ENCODE measurements at places on chromosomes 1 and 21.

DNA sequence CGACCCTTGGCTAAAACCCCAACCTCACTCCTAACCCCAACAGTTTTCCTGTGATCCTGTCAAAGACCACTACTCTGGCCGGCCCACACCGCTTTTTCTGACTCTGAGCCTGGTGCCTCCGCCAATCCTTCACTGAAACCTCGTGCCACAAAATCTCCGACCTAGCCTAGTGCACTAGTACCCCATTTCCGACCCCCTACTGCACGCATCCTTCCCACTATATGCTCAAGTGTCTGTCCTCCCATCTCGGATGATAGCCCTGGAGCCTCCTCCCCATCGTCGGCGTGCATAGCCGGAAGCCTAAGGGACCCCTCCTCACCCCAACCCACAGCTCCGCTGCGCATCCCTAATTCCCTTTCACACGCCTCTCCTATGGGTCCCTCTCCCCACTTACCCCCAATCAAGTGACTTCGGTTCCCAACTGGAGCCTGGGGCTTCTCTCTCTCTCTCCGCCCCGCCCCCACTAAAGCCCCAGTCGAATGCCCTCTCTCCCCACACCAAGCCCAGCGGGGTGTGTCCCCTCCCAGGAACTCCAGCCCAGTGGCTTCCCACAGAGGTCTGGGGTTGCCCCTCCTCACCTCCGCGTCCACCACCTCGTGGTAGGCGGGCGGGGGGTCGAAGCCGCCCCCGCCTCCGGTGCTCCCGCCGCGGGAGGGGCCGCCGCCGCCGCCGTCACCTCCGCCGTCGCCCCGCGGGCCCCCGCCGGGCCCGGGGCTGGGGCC is 791 bp downstream of the USP24 start:
- peak; percentile 26 for DNase-seq

DNA sequence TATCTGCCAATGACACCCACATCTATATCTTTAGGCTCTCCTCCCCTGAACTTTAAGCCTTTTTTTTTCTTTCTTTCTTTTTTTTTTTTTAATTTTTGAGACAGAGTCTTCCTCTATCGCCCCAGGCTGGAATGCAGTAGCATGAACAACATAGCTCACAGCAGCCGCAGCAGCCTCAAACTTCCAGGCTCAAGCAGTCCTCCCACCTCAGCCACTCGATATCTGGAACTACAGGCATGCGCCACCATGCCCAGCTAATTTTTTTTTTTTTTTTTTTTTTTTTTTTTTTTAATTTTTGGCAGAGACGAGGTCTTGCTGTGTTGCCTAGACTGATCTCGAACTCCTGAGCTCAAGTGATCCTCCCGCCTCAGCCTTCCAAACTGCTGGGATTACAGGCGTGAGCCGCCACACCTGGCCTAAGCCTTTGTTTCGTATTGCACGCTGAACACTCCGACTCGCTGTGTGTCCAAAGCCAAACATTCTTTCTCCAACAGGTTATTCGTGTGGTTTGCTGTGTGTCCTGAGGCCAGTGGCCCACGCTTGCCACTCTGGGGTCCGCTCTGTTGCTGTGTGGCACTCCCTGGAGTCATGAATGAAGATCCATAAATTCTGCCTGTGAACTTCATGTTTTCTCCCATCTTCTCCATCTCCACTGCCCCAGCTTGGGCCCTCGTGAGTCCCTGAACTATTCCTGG is 119.4 kb downstream of the CAMTA1 start:
- no peak for DNase-seq

DNA sequence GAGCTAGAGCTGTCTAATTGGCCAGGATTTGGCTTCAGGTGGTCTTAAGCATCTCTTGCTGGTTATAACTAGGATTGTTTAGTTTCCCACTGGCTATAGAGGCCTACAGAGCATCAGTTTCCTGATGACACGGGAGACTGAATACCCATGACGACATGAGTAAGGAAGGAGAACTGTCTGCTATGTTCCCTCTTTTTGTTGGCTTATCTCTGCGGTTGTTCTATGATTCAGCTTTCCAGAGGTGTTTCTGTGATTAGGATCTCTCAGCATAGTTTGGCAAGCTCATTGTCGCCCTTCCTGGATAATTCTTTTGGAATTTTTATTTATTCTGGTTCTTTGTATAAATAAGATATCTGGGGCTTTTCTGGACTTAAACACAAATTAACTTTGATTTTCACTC is 163.4 kb downstream of the OLFM3 start:
- no peak for DNase-seq

DNA sequence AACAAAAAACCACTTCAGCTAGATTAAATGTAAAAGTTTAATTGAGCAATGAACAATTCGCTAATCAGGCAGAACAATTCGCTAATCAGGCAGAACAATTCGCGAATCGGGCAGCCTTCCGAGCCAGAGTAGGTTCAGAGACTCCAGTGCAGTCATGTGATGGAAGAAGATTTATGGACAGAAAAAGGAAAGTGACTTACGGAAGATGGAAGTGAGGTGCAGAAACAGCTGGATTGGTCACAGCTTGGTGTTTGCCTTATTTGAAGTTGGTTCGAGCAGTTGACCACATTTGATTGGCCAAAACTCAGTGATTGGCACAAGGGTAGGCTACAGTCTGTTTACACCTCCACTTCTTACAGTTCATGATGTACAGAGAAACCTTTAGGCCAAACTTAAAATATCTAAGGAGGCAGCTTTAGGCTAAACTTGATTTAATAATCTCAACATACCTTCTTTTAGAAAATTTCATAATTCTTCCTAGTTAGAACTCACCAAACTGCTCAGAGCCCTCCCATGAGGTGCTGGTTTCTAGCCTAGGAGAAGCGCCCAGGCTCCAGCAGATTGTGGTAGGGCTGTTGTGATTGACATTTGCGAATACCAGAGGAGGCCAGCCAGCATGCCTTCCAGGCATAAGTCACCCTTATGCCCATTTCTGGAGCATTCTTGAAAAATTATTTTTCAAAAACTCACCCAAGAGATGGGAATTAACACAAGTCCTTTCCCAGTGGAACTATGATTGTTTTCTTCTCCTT is 22.8 kb upstream of the KCNC4 start:
- no peak for DNase-seq

DNA sequence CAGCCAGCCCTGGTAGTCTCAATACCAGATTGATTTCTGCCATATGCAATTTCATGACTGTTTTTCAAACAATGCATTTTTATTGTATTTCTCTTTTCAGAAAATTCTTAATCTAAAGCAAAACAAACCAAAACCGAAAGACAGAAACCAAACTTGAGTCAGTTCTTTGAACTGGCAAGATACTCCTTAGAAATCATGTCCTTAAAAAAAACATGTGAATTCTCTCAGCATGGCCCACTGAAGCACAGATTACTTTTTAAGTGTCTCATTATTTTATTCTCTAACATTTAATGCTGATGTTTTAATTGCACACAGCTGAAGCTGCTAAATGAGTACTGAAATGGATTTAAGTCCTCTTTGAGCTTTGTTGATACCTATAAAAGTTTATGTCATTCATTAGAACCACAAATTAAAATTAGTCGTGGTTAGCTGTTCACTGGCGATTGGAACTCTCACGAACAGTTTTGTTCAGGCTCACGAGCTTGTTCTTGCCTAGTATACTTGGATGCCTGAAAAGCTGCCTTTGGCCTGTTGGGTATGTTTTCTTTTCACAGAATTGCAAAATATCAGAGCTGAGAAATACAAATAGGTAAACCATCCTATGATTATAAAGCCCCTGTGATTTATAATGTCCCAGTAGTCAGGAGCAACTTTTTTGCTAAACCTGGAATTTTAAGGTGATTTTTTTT is 87.5 kb downstream of the CAMTA1 start:
- no peak for DNase-seq

DNA sequence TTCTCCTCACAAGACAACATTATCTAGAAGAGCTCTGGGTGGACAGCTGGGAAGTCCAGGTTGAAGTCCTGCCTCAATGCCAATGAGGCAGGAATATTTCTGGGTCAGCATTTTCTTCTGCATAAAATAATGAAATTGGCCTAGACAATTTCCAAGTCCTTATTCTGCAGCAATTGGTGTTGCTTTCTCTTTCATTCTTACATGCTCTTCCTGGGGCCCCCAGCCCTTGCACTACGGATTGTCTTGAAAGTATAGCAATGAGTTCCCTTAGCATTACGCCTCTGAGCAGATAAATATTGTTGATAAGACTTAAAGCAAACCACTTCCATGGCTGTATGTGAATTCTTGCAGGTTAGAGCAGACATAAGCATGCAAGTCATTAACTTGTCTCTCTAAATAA is 188.5 kb downstream of the TGFBR3 start:
- DNase-seq: no peak

GRCh38 chr1:111347026-111347425 is 56.4 kb downstream of the CHIA start:
- DNase-seq: no peak

DNA sequence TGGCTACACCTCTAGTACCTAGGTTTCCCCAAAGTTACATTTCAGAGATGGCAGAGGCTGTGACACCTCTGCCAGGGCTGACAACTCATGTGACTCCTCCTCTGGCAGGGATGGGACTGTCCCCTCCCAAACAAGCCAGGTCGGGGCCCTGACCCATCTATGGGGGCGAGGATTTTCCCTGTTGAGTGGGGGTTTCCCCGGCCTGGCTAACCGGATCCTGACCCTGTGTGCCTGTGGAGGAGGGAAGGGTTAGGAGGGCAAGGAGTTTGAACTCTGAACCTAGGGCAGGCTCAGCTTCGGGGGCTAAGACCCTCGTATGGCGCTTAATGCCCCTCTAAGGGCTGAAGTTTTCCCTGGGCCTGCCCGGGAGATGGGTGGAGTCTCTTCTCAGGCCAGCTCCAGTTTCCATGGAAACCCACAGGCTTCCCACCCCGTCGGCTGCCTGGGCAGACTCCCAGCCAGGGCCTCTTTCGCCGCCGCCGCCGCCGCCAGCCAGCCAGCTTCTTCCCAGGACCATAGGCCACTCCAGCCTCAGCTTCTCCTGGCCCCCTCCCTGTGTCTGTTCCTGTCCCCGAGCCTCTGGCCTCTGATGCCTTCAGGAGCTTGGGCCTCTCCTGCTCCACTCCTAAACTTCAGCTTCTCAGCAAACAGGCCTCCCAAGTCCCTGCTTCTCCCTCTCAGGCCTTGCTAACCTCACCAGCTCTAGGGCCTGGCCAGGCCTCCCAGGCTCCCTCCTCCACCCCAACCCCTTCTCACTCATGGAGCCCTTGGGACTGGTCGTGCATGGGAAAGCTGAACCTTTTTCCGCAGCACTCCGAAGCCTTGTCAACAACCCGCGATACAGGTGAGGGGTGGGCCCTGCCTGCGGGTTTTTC is at the start of gene BTBD19:
TSS of gene BTBD19 (plus strand) at position 461 of the 875 bp plus-strand sequence. CDS start at position 759, 298 bp downstream.
- no peak for DNase-seq

DNA sequence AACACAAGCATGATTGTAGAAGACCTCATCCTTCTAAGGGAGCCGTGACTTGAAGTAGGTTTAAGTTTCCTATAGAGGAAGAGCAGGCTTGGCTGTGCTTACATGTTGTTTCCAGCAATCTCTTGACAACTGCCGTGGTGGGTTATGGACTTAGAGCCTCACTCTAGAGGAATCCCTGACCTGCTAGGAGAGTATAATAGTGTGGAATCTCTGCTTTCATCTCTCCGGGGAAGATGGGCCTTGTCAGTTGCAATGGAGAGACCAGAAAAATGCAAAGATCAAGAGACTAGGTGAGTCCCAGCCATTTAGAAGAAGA is 137.6 kb downstream of the MIS18A start:
- DNase-seq: no peak

- no peak for DNase-seq
Observed at GRCh38 chr1:66043186-66043585, 250.5 kb downstream of the PDE4B start.

DNA sequence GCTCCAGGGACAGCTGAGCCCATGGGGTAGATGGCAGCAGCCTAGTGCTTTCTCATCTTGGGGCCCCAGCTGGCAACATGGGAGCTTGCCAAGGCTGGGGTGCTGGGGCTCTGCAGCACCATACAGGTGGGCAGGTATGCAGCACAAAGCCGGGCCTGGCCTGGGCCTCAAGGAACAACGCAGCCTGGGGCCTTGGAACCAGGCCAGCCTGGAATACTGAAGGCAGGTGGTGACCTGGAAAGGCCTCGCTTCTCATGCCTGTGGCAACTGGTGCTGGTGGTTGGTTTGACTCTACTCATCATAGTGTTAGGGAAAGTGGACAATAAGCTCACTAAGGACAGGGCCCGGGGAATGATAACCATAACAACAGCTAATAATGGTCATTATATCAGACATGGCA is 27.0 kb upstream of the SDHB start:
- no peak for DNase-seq

DNA sequence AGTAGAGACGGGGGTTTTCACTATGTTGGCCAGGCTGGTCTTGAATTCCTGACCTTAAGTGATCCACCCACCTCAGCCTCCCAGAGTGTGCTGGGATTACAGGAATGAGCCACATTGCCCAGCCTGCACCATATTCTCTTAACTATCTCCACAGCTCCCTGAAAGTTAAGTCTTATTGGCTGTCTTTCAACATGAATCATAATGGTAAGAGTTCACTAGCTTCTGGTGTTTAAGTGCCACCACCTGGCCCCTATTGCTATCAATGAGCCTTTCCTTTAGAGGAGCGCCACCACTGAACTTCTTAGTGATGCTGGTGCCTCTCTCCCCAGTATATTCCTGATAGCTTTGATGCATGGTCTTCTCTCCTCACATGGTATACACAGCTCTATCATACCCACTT is 15.7 kb downstream of the ZFYVE9 start:
- DNase-seq: no peak

DNA sequence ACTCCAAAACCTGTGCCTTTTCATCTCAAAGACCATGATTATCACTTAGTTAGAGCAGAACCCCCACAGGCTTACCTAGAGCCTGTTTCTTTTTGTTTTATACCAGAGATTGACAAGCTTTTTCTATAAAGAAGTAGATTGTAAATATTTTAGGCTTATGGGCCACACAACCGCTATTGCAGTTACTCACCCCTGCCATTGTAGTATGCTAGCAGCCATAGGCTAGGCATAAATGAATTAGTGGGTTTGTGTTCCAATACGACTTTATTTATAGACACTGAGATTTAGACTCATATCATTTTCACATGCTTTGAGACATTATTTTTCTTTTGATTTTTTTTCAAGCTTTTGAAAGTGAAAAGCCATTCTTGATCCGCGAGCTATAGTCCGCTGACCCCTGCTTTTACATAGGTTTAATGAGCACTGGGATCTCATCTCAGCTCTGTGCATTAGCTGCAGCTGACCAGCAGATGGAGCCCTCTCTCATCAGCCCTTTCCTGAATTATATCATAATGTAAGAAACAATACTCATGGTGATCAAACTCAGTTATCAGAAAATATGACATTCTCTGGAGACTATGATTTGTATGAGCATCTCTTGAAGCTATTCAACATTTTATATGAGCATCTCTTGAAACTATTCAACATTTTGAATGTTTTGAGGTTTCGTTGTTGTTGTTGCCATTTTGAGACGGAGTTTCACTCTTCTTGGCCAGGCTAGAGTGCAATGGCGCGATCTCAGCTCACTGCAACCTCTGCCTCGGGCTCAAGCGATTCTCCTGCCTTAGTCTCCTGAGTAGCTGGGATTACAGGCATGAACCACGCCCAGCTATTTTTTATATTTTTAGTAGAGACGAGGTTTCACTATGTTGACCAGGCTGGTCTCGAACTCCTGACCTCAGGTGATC is 111.9 kb upstream of the L1TD1 start:
- no peak for DNase-seq

Measured in NCI-H1092 (cell line).